AG09319 (cell line): ENCODE measurements at places on chromosomes 2 and 18.

- DNase-seq = no peak
Measured at GRCh38 chr18:62369129-62369644, 44.1 kb downstream of the TNFRSF11A start.

GRCh38 chr18:2845172-2845571 is 1.6 kb upstream of the EMILIN2 start:
- no peak for DNase-seq

DNA sequence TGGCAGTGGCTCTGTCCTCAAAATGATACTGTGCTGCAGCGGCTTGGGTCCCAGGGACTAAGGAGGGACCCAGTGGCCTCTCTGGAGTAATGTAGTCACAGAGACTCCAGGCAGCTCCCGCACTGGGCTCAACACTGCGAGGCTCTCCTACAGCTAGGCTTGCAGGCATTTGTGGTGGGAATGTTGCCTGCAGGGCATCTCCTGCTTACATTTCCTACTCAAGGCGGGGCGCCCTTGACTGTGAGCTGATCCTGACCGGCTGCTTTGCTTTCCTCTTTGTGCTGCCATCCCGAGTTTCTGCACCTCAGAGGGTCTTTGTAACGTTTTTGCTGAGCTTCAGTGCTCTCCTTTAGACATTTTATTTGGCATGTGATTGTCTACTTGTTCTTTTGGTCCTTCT is 177.4 kb upstream of the FN1 start:
- DNase-seq = no peak

DNA sequence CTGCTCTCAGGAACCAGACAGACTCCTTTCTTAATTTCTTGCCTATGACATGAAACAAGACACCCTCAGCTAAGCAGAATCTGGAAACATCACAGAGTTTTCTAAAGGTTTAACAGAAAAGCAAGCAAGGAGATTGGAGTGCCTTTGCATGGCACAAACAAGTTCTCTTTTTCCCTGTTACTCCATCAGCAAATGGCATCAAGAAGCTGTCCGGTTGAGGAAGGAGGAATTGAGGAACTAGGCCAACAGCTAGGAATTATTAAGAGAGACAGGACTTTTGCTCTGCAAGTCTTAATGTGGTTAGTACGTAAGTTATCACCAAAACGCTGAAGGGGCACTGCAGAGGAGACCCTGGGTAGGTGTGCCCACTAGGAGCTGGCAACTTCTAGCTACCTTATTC is 53.2 kb downstream of the NEB start:
- DNase-seq = no peak

DNA sequence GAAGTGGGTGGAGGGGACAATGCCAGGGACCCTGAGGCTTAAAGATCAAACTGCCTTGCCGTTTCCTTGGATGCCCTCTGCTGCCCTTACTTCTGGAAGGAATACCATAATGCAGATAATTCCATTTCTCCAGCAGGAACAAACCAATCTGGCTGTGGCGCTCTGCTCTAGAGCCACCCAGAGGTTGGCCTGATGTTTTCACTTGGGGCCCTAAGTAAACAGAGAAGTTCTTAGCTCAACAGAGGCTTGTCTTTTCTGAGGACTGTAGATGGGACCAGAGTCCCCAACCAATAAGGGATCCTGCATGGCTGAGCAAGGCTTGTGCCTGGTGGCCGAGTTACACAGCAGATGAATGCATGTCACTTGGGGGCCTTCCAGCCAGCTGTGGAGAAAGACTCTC is 230.2 kb downstream of the ZBTB7C start:
- DNase-seq = no peak

DNA sequence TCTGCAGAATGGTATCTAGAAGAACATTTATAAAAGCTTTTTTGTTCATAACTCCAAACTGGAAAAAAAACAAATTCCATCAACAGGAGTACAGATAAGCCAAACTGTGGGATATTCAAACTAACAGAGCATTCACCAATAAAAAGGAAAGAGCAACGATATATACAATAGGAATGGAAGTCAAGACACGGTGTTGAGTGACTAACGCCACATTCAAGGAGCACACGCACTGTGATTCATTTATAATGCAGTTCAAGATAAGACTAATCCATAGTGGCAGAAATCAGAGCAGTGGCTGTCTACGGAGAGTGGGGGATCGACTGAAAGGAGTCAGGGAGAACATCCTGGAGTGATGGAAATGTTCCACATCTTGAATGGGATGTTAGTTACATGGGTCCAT is 70.7 kb downstream of the CABYR start:
- DNase-seq = no peak

- DNase-seq = no peak
Measured at GRCh38 chr18:13584825-13585224, 141.5 kb downstream of the FAM210A start.

DNA sequence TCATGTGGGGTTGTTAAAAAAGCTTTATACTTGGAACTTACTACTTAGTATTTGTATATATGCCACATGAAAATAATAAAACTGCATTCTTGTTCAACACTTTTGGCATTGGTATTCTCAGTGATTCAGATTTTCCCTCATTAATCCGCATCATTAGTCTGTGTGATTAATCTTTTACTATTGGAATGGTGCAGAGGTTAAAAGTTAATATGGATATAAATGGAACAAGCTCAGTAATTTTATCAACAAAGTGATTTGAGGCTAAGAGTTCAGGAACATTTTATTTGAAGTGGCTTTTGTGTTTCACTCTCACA is 45.4 kb upstream of the REG3G start:
- no peak for DNase-seq

DNA sequence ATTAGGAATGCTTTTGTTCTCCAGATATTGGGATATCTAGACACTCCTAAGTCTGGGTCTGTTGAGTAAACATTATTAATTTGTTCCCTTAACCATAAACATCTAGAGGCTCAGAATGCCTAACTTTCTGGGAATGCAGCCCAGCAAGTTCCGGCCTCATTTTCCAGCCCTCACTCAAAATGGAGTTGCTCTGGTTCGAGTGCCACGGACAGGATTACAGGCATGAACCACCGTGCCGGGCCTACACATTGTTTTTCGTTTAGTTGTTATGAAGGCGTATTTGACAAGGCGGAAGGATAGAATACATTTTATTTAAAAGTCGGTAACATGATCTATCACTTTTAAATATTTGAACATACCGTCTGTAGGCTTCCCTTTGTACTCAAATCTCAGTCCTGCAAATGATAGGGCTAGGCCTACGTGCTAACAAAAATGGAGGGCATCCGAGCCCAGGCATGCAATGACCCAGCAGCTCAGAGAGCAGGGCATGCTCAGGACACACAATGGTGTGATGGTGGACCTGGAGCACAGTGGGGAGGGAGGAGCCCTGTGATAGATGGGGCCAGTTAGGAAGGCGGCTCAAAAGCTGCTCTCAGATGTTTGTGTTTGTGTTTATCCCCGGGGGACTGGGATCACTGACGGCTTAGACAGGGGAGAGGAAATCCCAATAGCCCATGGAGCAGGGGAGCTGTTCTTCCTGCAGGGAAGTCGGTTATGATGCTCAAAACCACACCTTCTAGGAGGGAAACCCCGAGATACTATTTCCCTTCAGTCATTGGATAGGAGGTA is 2.9 kb upstream of the SCYGR1 start:
- no peak for DNase-seq

DNA sequence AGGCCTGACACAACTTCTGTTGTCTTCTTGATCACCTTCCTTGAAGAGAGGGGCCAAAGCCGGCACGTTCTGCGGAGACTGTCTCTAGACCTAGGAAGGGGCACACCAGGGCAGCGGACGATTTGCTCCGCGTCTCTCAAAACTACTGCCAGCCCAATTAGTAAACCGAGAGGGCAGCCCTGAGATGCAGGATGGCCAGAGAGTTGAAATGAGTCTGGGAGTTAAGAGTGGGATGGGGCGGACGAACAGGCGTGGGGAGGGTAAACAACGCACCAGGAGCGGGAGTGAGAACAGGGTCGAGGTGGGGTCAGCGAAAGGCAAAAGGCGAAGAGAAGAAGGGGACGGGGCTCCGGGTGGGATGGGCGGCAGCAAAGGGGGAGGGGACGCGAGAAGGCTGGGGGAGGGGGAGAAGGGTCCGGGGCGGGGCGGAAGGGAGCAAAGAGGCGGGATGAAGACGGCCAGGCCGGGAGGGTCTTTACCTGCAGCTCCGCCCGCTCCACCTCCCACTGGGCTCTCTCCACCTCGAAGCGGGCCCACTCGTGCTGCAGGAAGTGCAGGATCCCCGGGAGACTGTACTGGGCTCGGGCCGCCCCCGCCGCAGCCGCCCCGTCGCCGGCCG is 476 bp downstream of the STRN start:
- DNase-seq = no peak

- DNase-seq = no peak
Measured at GRCh38 chr2:170742896-170743529, 27.2 kb upstream of the ERICH2 start.

DNA sequence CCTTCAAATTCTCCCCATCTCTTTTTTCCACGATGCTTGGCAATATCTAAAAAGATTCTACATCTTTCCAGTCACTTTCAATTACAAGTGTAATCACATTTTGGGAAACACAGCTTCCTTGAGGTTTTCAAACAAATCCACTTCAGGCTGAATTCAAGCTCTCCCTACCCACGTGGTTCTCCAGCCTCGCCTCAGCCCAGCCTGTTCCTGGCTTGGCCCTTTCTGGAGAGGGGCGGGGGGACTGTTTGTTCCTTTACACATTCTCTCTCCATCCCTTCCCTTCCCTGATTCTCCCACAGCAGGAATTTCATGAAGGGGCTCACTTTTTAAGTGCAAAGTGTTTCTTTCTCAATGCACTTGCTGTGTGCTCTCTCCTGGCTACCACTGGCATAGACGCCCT is 226.3 kb upstream of the SOX11 start:
- DNase-seq = no peak

GRCh38 chr2:196984903-196985302 is 58.4 kb upstream of the PGAP1 start:
- no peak for DNase-seq

DNA sequence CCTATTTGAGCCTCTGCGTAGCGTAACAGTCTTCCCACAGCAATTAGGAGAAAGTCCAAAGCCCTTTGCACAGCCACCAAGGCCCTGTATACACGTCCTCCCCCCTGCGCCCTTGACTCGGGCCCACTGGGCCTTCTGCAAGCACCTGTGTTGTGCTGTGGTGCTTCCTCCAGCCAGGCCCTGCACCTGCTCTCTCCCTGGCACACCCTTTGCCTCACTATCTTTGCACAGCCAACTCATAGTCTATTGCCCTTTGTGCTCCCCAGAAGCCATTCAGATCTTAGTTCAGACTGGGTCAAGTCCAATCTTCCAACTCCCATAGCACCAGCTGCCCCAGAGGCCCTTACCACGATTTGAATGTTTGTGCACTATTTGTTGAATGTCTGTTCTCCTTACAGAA is 271.6 kb upstream of the MGAT5 start:
- no peak for DNase-seq

DNA sequence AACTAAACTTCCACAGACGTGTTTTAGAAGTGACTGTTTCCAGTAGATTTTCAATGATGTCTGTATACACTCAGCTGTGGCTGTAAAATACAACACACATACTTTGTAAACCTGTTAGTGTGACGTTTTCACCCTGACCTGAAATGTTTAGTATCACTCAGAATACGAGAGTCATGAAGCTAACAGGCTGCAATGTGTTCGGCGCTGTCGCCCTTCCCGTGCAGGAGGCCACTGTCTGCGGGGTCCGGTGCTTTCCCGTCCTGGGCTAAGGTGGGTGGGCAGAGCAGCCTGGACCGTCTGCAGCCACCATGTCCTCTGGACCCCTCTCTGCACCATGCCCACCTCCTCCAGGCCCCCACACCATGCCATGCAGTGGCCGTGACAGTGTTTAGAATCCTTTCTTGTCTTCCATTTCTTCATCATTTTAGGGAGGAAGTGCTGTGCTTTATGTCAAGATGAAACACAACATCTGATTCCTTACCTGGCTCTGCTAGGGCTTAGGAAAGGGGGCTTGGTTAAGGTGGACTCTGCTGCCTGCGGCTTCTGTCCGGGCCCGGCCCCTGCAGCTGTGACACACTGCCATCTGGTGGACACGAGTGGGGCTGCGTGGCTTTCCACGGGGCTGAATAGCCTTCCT is 53.8 kb upstream of the RBM44 start:
- DNase-seq = no peak

- DNase-seq = no peak
Measured at GRCh38 chr2:63790906-63791305, 50.8 kb upstream of the UGP2 start.

DNA sequence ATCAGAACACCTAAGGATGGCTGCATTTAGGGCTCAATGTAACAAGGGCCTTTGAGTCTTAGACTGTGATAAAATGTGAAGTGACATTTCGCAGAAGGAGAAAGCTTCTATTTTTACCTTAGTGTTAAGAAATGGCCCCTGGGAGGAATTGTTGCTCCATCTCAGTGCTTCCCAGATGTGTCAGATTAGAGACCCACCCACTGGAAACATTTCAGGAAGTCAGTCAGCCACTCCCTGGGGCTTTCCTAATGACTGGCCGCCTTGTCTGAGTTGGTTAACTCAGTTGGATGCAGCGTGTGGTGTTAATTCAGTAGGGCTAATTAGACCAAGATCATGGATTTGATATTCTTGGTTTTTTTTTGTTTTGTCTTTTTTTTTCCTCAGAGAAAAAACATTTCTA is 355.9 kb downstream of the PIK3C3 start:
- DNase-seq = no peak

DNA sequence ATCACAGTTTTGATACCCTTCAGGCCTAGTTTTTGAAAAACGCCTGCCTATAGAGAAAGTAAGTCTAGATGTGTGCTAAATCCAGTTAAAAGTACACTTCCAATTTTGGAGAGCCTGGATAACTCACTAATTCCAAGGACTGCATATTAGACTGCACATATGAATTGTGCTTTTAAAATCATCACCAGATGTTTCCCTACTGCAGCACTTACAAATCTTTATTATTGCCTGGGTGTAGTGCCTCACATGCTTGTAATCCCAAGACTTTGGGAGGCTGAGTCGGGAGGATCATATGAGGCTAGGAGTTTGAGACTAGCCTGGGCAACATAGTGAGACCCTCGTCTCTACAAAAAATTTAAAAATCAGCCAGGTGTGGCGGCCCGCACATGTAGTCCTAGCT is 35.9 kb upstream of the HTR2B start:
- DNase-seq = no peak

DNA sequence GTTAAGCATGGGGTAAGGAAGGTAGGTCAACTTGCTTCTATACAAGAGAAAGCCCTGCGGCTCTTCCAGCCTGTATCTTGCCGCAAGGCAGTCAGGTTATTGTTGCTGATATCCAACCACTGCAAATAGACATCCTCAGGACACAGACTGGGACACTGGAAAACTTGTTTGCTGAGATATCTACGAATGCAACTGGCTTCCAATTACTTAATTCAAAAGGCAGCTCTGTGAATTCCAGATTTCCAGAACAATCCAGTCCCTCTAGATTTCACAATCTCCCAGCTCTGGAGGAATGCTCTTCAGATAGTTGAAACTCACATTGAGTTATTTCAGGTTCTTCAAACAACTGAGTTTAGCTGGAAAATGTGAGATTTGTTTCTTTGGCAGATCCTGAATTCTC is 34.6 kb upstream of the SP9 start:
- no peak for DNase-seq

DNA sequence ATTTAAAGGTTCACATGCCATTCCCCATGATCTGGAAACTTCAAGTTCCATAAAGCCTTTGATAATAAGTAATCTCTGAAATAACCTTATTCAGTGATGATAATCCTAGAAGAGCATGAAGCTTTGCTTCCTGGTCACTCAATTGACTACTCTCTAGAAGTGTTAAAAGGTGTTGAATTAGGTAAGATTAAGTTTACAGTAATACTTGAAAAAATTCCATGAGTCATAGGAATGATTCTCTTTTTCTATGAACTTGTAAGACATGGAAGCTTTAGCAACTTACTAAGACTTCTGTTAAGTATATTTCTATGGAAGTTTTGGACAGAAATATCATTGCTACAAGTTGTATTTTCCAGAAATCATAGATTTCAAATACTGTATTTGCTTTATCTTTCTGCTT is 100.6 kb downstream of the MYO1B start:
- no peak for DNase-seq
